ENCODE measurements at places on chromosomes 1 and 21.

DNA sequence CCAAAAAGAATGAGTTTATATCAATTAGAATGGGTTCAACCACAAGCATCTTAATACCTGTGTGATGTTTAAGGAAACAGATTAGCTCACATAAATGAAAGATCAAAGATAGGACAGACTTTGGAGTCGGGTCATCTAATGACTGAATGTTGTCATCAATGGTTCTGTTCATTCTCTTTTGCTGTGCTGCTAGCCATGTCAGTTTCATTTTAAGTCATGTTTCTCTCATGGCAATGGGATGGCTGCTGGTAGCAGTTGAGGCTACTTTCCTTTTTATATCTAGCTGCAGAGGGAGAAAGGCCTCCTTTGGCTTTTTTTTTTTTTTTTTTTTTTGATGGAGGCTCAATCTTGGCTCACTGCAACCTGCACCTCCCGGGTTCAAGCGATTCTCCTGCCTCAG, 86.9 kb upstream of the SPAG17 start:
- no peak for DNase-seq

- DNase-seq: no peak
These were observed 200.4 kb upstream of the ESRRG start for GRCh38 chr1:216923601-216924000.

DNA sequence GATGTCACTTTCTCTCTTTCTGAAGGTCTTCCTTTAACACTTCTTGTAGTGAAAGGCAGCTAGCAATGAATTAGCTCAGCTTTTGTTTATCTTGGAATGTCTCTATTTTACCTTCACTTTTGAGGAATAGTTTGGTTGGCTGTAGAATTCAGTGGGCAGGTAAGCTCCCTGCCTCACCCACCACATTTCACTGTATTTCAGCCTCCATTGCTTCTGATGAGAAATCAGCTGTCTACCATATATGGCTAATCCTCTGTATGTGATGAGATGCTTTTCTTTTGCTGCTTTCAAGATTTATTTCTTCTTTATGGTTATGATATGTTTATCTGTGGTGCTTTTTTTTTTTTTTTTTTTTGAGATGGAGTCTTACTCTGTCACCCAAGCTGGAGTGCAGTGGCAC, 70.1 kb downstream of the MRPL39 start:
- no peak for DNase-seq

DNA sequence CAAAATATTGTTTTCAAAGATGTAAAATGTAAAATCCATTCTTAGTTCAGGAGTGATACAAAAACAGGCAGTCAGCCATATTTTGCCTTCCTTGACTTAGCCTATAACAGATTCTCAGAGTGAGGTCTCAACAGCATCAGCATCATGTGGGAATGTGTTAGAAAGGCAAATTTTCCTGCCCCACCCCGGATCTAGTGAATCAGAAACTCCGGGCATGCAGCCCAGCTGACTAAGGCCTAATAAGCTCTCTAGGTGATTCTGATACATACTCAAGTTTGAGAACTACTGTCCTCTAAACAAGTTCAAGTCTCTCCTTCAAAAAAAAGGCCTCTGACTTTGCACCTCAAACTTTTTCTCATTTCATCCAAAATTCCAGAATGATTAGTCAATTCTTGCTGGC, 46.9 kb upstream of the PRRC2C start:
- no peak for DNase-seq

All from DMS153 (cell line).